ENCODE measurements at places on chromosomes 12 and 14.

GRCh38 chr12:49909826-49910225, 6.1 kb upstream of the FAIM2 start:
- DNase-seq, result no peak

- no peak for DNase-seq
Measured at GRCh38 chr12:30546121-30546520, 149.5 kb downstream of the IPO8 start.

GRCh38 chr12:130967636-130968035, 13.9 kb downstream of the ADGRD1 start:
- peak; percentile 15 for DNase-seq

DNA sequence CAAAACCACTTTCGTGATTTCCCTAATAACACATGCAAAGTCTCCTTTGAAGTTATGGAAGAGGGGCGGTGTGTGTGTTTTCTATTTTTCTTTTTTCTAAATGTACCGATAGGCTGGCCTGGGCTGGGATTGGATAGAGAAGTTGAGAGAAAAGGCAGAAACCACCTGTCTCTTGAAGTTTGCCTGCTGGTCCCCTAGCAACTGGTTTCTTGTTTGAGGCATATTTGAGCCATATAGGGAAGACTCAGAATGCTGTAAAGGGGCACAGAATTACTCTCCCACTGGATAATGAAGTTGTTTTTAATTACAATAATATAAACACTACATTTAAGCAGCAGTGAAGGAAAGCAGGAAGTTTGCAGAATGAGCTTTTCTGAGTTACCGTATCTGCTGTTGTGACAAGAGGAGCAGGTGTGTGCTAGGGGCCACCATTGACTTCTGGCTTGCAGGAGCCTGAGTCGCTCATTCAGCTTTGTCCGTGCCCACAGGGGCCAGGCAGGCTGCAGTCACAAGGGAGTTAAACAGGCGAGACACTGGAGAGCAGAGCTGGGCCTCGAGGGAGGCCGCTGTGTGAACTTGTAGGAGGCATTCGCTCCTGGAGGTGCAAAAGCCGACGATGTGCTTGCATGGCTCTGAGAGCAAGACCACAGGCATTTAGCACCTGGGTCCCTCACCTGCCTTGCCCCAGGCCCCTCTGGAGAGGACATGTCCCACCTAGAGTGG, 173.8 kb upstream of the RGS6 start:
- DNase-seq, result no peak

DNA sequence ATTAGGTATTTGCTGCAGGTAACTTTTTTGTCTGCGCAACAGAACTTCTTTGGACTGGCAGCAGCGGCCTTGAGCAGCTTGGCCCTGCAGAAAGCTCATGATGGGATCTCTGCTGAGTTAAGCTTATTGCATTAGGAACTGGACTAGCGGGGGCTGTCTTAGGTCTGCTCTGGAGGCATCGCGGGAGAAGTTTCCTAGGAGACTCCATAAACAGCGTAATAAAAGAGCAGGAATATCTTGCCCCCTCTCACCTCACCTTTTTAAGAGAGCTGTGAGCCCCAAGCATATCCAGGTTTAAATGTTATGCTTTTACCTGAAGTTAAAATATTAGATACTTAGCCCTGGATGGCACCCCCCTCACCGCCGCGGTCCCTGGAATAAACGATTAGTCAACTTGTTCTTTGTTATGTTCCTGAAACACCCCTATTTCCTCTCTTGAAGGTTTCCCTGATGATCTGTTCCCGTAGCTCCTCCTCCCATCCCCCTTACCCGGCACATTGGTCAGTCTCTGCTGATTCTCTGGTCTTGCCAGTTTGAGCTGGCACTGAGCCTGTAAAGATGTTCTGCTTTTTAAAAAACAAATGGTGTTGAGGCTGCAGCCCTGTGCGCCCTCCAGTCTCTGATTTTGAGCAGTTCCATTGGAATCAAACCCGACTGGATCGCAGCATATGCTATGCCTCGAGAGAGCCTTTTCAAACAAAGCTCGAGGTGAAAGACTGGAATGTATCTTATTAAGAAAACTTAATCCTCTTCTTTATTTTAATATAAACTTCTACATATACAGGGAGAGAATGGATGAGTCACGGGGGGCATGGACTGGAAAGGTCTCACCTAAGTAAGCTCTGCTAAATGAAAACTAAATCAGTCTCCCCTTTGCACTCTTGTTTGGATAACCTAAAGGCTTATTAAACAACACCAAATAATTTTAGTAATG, 1.9 kb downstream of the MLXIP start:
- DNase-seq, result no peak

DNA sequence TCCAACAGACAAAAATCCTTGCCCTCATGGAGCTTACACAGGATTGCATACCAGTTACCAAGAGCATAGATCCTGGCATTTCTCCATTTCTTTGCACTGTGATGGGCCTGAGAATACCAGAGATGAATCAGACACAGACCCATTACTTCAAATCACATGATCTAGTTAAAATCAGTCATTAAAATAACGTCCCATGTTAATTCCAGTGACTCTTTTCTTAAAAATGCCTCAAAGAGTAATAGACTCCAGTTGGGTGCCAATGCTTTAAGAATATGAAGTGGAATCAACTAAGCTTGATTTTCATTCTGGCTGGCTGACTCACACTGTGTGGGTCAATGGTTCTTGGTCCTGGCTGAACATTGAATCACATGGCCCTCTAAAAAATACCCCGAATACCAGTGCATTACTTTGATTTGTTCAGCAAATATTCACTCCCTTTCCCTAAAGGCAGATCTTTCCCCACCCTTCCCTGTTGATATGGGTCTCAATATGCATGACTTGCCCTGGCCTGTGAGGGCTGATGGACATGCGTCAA, 11.0 kb downstream of the ASB2 start:
- DNase-seq, result no peak

GRCh38 chr12:2306012-2306411, 253.2 kb downstream of the CACNA1C start:
- DNase-seq, result no peak
